SW 1271 (cell line): ENCODE measurements at places on chromosomes 4 and X.

- no peak for DNase-seq
Observed at GRCh38 chrX:124433186-124433585, 86.8 kb downstream of the SH2D1A start.

- no peak for DNase-seq
Observed at GRCh38 chr4:96262057-96262456, 422.2 kb downstream of the PDHA2 start.

GRCh38 chr4:21699446-21699845, 249.1 kb downstream of the KCNIP4 start:
- no peak for DNase-seq

DNA sequence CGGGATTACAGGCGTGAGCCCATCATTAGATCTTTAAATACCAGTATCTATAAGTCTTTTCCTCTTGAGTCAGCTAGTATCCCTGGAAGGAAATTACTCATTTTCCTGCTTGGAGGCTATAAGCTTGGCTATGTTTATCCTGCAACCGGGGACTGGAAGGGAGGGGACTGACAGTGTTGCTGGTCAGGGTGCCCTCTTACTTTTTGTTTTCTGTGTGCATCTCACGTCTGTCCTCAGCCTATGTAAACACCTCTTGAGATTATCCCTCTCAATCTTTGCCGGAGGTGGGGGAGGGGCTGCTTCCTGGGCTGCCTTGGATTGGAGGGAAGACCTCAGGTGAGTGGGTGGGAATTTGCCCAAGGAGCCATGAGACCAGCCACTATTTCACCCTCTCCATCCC, 37.0 kb downstream of the HTT start:
- no peak for DNase-seq

DNA sequence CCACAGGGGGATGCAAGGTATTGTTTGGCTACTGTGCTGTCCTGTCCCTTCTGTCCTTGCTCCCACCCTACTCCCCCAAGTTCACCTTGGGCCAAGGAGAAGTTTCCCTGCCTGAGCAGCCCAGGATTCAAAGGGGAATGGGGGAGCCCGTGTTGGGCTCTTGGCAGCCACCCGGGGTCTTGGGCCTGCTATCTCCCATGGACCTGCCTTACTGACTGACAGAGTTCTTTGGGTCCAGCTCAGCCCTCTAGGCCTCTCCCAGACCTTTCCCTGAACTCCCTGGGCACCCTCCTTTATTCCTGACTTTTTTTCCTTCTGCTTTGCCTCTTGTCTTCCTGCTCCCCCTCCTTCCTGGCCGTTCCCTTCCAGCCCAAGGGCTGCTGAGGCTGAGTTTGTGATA, 67.4 kb downstream of the STARD8 start:
- no peak for DNase-seq

DNA sequence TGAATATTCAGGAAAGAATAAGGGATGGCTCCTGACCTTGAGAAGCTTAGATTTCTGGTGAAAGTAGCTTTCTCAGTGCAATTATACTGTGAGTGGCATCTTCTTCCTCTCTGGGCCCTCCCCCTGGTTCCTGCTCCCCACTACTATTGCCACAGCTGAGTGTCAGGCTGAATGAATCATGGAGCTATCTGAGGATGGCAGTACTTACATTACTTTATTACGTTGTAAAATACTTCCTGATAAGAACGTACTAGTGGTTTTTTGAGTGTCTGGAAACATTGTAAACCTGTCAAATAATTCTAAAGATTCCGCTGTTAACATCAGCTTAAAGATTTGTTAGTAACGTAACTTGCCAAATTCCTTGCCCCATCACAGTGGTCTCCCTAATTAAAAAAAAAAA, 36.2 kb downstream of the ARHGAP10 start:
- DNase-seq, result no peak

- DNase-seq, result no peak
Observed at GRCh38 chrX:55452833-55453124, 852 bp downstream of the MAGEH1 start.

DNA sequence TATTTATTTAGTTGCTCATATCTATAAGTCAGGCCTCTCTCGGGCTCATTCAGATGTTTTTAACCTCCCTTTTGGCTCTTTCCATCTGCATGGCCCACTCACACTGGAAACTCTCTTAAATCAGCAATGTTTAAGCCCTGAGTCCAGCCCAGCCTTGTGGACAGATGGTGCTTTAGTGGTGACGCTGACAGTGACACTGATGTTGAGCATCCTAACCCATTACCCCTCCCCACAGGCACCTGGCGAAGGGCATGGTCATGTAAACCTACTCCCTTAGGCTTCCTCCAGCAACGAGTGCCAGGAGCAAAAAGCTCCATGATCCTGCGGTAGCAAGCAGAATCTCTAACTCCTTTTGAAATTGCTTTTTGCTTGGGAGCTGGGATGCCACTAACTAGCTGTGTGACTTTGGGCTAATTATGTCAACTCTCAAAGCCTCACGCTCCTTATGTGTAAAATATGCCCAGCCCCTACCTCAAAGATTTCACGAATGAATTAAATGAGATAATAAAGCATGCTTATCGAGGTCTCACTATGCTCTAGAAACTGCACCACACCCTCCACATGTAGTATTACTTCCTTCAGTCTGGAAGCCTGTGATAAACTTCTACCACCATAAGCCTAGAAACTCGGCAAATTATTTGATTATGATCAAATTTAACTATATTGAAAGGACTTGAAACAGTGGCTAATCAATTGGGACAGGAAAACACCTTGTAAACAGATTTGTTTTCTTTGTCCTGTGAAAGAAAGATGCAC, 569.4 kb downstream of the BCOR start:
- no peak for DNase-seq

DNA sequence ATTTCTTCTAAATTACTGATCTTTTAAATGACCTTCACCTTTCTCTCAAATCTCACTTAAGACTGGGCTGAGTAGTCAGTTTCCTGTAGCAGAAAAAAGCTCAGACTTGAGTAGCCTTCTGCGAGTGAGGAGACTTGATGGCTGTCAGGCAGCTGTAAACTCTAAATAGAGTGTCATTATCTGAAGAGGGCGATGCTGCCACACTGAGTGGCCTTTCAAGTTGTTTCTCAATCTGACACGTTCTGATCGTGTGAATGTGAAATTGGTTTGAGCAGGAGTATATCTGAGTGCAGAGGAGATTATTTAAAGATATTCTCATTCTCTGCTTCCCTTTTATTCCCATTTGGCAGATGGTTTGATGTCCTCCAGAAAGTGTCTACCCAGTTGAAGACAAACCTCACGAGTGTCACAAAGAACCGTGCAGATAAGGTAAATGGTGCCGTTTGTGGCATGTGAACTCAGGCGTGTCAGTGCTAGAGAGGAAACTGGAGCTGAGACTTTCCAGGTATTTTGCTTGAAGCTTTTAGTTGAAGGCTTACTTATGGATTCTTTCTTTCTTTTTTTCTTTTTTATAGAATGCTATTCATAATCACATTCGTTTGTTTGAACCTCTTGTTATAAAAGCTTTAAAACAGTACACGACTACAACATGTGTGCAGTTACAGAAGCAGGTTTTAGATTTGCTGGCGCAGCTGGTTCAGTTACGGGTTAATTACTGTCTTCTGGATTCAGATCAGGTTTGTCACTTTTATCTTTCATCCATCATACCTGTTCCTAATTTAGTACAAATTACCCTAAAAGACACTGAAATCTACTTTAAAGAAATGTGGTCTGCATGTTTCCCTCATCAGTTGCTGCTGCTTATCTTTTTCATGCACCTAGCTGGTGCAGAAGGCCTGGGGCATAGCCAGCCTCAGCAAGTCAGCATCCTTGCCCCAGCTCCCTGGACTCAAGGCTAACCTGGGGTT, 74.3 kb upstream of the MSANTD1 start:
- no peak for DNase-seq

DNA sequence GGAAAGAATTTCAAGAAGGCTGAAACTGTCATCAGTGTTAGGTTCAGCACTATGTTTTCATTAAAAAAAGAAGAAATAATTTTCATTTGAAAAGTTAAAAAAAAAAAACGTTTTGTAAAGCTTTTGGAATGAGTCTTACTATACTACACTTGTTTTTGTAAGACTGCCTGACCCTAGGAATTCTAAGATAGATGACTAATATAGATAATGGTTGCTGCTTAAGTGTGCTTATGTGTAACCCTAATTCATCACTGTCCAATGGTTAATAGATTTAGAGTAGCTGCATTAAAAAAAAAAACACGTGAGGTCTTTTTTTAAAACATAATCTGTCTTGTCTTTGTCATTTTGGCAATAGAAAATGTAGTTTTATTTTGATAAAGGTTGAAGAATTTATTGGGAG, 323.2 kb downstream of the IL1RAPL1 start:
- DNase-seq, result no peak

GRCh38 chrX:74902806-74903205, 22.4 kb downstream of the NEXMIF start:
- no peak for DNase-seq

DNA sequence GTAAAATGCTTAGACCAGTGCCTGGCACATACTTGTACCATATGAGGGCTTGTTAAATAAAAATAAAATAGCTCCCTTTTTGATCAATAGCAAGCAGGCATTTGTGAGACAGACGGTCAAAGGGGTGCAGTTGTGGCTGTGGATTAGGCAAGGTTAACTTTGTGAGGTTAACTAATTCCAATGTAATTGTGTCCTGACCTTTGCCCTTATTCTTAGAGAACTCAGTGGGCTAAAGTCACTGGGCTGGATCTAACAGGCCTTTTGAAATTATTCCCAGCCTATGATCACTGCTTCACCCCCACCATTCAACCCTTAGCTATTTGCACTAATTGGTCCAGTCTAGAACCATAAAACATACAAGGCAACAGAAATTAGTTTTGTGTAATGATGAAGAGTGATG, 166.4 kb downstream of the MID1 start:
- DNase-seq, result no peak

- no peak for DNase-seq
Observed at GRCh38 chrX:38616904-38617303, 55.6 kb downstream of the TSPAN7 start.

GRCh38 chr4:1045193-1045594, 33.8 kb downstream of the FGFRL1 start:
- DNase-seq, result no peak

DNA sequence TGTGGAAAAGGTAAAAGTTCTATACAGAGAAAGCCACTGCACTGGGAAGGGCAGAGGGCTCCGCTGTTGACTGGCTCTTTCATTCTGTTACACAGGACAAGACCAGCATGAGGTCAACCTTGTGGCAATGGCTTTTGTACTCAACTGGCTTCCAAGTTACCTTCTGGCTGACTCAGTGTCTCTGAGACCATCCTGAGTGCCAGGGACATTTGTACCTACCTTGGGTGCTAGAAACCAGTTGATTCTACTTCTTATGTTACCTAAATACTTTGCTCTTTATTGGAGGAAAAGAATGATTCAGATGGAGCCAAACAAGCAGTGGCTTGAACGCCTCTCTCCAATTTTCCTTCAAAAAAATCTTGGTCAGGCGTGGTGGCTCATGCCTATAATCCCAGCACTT, 123.2 kb downstream of the RBM47 start:
- no peak for DNase-seq

DNA sequence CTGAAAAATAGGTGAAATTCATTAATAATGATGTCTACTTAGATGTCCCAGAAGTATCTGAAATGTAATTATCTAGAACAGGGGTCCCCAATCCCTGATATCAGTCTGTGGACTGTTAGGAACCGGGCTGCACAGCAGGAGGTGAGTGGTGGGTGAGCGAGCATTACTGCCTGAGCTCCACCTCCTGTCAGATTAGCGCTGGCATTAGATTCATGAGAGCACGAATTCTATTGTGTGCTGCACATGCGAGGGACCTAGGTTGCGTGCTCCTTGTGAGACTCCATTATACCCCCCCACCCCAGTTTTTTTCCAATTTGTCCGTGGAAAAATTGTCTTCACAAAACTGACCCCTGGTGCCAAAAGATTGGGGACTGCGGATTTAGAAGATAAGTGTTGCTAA, 458.8 kb downstream of the CCSER1 start:
- no peak for DNase-seq

DNA sequence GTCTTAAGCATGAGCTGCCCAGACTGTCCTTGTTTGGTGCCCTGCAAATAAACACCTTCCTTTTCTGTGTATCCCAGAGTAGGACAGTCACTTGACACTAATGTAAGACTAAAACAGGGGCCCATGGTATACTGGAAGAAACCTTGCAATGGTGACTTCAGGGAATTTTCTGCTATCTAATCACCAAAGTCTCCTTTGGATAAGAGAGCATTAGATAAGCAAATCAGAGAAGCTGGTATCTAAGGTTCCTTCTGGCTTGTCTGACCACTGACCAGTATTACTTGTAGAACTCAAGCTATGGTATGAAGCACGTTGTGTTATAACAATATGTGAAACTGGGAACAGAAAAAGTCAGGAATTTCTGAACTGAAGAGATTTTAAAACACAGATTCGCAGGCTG, 173.9 kb downstream of the COL25A1 start:
- DNase-seq, result no peak

DNA sequence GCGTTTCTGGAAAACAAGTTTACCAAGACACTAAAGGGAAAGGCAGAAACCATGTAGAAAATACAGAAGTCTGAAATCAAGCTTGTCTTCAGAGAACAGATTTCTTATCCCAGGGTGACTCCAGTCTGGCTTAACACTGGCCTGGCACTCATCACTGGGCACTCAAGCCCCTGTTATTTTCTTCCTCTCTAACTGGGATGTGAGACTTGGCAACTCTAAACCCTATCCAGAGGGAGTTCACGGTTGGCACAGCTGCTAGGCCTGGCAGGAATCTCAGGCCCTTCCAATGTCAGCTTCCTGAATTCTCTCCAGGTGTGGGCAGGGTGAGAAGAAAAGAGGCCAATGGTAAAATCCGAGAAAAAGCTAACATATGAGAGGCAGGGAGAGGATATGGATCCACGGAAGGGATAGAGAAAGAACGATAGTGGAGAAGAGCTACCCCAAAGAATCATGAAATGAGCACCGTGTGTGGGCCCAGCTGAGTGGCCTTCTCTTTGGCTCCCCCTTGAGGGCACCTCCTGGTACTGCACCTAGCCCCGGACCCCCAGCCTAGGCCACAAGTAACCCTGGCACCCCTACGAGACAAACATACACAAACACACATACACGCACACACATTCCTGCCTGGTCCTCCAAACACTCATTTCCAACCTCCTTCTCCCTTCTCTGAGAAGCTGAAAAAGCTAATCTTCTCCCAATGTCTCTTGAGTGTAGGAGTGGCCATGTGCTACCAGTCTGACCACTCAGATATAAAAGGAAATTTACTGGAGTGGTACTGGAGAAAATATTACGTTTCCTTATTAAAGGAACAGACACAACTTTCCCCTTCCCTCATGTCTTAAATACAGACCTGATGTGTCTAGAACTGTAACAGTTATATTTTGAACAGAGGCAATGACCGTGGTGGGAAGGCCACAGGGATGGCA, 16.6 kb upstream of the PTCHD1 start:
- no peak for DNase-seq

GRCh38 chr4:165612936-165613335, 234.1 kb downstream of the CPE start:
- DNase-seq, result no peak

- no peak for DNase-seq
Observed at GRCh38 chr4:168573870-168574269, 77.0 kb downstream of the PALLD start.

- no peak for DNase-seq
Observed at GRCh38 chrX:24494647-24495075, 29.6 kb downstream of the PDK3 start.

GRCh38 chrX:125405339-125405738, 85.7 kb downstream of the TEX13C start:
- DNase-seq, result no peak
